ENCODE measurements at places on chromosomes 12 and 14.
A peak's percentile ranks its signal among the peaks of the same experiment; 100 is the strongest.

DNA sequence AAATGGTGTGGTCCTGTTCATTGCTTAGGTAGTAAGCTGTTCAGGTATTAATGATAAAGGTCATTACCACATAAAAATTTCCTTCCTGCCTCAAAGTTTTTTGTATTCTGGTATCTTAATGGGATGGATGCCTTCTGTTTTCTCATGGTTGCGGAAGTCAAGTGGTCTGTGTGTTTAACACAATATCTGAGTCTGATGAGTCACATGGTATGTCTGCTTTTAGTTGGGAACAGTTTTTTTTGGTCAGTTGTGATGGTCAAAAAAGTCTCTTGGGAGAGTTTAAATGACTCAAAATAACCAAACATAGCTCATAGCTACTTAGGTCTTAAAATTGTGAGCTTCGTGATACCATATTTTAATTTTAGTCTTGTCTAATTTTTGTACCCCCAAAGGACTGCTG, 40.7 kb downstream of the STK38L start:
- DNase-seq, result no peak

DNA sequence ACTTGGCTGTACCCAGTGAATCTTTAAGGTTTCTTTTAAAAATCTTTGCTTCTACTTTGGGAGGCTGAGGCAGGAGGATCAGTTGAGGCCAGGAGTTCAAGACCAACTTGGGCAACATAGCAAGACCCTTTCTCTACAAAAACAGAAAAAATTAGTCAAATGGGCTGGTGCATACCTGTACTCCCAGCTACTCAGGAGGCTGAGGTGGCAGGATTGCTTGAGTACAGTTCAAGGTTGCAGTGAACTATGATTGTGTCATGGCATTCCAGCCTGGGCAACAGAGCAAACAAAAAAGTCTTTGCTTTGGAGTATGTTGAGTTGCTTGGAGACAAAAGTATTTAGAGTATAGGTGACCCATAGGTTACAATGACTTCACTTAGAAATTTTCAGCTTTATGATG, 6.2 kb upstream of the DDX55 start:
- DNase-seq, result no peak

DNA sequence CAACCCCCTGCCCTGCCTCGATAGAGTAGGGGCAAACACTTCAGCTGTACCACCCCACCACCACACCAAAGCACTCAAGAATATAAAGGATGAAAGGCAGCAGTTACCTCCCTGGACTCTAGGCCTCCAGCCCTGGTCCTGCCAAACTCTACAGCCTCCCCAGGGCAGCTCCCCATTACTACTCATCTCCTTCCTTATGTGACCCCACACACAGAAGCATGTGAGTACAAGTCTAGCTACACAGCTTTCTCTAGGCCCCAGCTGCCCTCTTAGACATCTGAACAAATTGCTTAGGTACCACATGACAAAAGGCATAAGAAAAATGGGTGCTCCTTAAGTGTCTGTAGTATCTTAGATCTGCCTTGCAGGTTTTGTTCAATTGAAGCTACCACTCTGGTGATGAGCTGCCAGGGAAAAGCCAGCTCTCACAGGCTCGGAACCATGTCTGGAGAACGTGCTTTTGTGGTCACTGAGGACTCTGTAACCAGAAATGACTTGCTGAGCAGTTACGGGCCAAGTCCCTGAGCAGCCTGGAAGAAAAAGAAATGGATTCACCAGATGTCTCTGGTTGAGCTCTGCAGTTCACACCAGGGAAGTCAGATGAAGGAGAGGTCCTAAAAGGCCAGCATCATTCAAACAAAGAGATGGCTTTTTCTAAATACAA, 32.8 kb downstream of the FMNL3 start:
- DNase-seq, result no peak

GRCh38 chr12:67441736-67442346, 172.7 kb downstream of the CAND1 start:
- peak; percentile 75 for DNase-seq

DNA sequence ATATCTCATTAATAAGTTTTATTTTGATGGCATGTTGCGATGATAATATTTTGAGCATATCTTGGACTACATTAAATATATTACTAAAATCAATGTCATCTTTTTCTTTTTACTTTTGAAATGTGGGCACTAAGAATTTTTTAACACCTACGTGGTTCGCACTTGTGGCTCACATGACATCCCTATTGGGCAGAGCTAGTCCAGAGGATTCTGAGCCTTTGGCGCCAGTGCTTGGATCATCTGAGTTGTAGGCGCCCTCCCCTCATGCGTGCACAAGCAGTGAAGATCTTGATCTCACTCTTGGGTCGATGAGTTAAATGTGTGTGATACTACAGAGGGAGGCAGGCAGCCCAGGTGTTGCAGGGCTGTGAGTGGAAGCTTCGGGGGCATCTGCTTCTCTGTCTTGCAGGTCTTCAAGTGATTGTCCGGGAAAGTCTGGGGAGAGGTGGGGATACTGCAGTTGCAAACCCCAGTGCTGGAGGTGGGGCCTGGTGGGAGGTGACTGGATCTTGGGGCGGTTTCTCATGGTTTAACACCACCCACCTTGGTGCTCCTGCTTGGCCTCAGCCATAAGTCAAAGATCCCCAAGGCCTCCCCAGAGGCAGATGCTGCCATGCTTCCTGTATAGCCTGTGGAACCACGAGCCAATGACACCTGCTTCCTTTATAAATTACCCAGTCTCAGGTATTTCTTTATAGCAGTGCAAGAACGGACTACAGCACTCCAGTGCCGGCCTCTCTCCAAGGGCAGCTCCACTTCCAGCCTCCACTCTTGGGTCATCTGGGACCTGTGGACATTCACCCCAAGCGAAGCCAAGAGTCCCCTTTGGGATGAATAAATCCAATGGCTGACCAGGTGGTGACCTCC, 46.1 kb upstream of the PPP2R5C start:
- DNase-seq, result no peak

- DNase-seq, result no peak
Observed at GRCh38 chr14:94904636-94905035, 134.7 kb upstream of the GSC start.

DNA sequence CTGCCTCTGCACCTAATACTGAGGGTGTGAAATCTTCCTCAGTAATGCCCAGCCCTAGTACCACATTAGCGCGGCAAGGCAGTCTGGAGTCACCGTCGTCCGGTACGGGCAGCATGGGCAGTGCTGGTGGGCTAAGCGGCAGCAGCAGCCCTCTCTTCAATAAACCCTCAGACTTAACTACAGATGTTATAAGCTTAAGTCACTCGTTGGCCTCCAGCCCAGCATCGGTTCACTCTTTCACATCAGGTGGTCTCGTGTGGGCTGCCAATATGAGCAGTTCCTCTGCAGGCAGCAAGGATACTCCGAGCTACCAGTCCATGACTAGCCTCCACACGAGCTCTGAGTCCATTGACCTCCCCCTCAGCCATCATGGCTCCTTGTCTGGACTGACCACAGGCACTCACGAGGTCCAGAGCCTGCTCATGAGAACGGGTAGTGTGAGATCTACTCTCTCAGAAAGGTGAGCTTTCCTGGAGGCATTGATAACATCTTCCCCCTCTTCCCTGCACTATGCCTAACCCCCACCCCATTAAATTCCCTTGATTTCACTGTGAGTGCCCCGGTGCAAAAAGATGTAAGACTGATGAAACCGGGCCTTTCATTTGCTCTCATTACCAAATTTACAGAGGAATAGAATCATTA, 291.4 kb downstream of the NAV3 start:
- DNase-seq, result peak; percentile 86

DNA sequence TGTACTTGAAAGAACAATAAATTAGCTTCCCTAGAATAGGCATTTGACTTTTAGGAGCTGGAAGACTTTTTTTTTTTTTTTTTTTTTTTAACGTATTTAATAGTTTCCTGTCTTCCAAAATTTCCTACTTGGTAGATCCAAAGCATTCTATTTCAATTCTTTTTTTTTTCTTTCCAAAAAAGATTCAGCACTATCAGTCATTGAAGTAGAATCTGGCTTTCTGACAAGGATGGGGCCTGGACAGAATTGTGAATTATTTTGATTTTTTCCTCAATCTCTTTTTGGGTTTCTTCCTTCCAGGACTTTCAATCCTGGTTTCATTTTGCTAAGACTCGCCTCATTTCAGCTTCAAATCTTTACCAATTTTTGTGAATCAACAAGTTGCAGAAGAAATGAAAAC, 21.2 kb downstream of the GNG2 start:
- no peak for DNase-seq

DNA sequence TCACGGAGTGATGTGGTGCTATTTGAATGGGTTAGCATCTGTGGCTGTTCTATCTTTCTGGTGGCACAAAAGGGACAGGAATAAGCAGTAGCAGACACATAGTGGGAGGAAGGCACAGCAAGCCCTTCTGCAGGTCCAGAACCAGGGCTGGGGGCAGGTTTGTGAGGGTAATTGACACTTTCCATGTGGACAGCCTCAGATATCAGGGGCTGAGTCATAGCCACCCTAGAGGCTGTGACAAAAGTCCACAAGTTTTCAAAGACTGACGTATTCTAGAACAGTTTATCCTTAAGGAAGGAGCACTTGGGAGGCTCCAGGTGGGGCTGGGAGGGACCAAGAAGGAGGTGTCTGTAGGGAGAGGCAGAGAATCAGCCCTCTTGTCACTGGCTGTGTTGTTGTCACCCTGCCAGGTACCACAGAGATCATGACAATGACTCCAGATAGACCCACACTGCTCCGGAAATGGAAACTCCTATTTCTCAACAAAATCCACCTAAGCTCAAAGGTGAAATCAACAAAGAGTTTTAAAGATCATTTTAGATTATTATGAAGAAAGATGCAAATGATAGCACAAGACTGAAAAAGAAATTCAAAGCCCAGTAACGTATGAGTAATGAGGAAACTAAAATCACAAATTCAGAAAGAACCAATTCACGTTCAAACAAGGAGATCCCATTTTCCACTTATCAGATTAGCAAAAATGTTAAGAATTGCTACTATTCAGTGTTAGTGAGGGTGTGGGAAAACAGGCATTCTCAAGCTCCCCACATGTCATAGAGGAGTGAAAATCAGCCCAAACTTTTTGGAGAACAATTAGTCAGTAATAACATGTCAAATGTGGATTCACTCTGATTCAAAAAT, 48.3 kb downstream of the NFKBIA start:
- no peak for DNase-seq

- no peak for DNase-seq
Observed at GRCh38 chr12:110813756-110814155, 33.0 kb upstream of the CCDC63 start.

DNA sequence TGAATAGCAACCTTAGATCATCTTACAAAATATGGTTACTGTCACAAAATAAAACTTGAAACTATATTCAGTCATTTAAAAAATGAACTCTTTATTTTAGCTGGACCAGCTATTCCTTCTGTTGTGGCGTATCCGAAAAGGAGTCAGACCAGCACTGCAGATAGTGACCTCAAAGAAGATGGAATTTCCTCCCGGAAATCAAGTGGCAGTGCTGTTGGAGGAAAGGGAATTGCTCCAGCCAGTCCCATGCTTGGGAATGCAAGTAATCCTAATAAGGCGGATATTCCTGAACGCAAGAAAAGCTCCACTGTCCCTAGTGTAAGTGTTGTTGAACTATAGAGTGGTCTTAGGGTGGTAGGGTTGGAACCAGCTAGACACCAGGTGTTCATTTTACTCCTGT, 47.7 kb downstream of the CKB start:
- no peak for DNase-seq

GRCh38 chr14:39113685-39114072, 444 bp upstream of the GEMIN2 start:
- DNase-seq, result no peak

DNA sequence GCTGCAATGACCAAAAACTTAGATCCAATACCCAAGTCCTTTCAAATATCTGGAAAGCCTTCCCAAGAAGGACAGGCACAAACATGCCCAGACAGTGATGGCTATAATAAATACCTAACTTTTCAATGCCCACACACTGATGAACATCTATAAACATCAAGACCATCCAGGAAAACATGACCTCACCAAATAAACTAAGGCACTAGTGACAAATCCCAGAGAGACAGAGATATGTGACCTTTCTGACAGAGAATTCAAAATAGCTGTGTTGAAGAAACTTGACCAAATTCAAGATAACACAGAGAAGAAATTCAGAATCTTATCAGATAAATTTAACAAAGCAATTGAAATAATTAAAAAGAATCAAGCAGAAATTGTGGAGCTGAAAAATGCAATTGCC, 38.7 kb upstream of the INSM2 start:
- no peak for DNase-seq

DNA sequence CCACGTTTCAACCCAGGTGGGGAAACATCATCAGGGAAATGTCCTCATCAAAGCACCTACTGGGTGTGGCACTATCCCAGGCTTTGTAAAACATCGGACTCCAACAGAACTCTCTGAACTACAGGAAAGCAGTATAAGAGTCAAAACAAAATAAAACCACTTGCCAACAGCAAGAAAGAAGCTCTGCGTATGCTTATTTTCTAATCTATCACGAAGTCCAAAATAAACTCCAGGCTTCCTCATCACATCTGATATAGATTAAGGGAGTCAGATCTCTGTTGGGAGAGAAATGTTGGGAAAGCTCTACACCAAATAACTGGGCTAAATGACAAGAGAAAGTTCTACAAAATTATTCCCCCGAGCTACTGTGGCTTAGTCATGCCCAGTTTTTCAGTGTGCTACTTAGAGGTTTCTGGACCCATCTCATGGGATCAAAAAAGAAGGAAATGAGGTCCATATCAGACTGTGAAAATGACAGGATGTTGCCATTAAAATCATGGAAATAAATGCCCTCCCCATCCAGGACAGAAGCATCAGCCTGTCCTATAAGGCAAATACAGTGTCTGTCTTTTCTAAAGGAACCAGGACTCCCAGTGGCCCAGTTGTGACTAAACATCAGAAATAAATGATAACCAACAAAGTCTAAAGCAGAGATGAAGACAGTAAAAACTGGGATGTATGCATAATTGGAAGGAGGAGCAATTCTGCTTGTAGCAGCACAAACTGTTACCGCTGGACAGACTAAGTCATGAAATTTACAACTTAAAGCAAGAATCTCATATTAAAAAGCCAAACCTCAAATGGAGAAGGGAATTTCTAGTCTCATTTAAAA, 149.5 kb downstream of the STXBP6 start:
- peak; percentile 31 for DNase-seq

DNA sequence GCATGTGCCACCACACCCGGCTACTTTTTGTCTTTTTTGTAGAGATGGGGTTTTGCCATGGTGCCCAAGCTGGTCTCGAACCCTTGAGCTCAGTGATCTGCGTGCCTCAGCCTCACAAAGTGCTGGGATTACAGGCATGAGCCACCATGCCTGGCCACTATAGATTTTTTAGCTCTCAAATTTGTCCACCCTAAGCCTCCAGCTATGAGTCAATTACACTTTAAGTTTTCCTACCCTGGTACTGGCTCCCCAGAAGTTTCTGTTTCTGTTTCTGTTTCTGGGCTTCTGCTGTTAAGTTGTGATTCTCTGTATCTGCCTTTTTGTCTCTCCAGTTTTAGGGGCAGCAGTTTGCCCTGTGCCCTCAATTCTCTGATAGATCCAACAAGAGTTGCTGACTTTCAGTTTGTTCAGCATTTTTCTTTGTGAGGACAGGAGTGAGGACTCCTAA, 4.4 kb upstream of the TINF2 start:
- DNase-seq, result no peak
